ENCODE measurements at places on chromosomes 12 and 14. TPM values are rescaled to one million over a fixed set of nuclear protein-coding genes. Genes with fewer than 3 reads are reported as not detected.

- DNase-seq: no peak
Observed at GRCh38 chr12:74539261-74539660, 1.6 kb downstream of the ATXN7L3B start.

- DNase-seq: no peak
Observed at GRCh38 chr12:57008178-57008577, 1.8 kb upstream of the ZBTB39 start.

GRCh38 chr14:84750284-84750683 is 779.7 kb upstream of the FLRT2 start:
- DNase-seq: no peak

Gene L2HGDH
- total RNA-seq: 20.7 TPM

DNA sequence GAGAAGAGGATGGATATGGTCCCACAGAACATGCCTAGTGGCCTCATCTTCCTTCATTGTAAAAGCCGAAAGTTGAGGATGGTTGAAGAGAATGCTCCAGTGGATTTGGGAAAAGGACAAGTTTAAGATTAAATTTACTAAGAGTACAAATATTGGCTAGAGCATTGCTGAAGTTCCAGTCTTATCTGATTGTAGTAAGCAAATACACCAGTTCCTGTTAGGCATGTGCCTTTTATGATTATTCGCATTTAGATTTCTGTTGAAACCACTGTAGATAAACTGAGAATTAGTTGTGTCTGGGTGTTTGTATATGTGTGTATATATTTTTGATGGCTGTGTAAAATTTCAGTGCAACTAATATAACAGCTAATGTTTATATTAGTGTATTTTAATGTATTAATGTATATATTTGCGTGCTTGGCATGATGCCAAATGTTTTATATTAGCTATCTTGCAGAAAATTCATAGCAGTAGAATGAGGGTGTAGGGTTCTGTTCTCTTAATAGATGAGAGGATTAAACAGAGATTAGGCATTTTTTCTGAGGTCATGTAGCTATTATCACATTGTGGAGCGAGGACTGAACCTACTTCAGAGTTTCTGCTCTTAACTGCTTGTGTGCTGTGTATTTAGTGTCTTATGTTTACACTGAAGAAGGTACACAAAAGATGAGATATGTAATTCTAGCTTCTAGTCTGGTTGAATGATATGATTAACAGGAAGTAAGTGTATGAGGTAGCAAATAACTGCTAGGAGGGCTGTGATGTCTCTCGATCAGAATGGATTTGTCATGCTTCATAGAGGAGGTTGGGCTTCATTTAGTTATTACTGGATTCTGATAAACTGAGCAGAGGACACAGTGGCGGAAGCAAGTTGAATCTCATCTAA is 21.1 kb downstream of the FKBP3 start:
- no peak for DNase-seq

GRCh38 chr12:99611117-99611516 is 36.4 kb upstream of the GARIN6 start:
- no peak for DNase-seq

DNA sequence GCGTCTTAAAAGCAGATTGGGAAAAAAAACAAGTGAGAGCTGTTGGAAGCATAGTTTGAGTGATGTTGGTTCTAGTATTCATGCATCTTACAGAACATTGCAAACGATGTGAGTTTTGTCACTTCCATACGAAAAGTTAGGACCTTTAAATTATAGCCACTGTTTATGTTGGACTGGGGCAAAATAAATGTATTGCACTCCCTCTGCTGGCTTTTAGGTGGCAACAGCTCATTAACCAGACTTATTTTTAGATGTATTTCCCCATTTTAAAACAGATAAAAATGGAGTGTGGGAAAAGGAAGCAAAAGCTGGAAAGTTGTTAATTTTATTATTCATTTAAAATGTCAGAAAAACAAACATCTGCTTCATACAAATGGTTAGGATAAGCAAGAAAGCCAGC is 111.9 kb downstream of the LGR5 start:
- DNase-seq: no peak

Measured in activated naive CD4-positive, alpha-beta T cell treated with anti-CD3 and anti-CD28 coated beads, Interleukin-2, amount 50 U/mL, for 72 hours (primary cell).